ENCODE measurements at places on chromosomes 3 and 15. TPM values are rescaled to one million over a fixed set of nuclear protein-coding genes. Genes with fewer than 3 reads are reported as not detected.
A peak's percentile ranks its signal among the peaks of the same experiment; 100 is the strongest.

The KBTBD13 gene
- total RNA-seq: not detected

The OR5K2 gene
- total RNA-seq: not detected

The DAZL gene
- not detected for total RNA-seq

The SNRPN gene
- 157 TPM for total RNA-seq

The ADIPOQ gene
- not detected for total RNA-seq

The ALDH1L1 gene
- not detected for total RNA-seq

The PP2D1 gene
- total RNA-seq: not detected

The STRIT1 gene
- not detected for total RNA-seq

The GOLGA8H gene
- not detected for total RNA-seq

The SAMMSON gene
- total RNA-seq: not detected

The FRMD5 gene
- total RNA-seq: not detected

The CIB2 gene
- total RNA-seq: 1.7 TPM

The FANCD2 gene
- 28.3 TPM for total RNA-seq

The PDZRN3 gene
- total RNA-seq: not detected

The NPAP1 gene
- total RNA-seq: not detected

The PLIN1 gene
- total RNA-seq: 1.2 TPM

The TRIM42 gene
- total RNA-seq: not detected

DNA sequence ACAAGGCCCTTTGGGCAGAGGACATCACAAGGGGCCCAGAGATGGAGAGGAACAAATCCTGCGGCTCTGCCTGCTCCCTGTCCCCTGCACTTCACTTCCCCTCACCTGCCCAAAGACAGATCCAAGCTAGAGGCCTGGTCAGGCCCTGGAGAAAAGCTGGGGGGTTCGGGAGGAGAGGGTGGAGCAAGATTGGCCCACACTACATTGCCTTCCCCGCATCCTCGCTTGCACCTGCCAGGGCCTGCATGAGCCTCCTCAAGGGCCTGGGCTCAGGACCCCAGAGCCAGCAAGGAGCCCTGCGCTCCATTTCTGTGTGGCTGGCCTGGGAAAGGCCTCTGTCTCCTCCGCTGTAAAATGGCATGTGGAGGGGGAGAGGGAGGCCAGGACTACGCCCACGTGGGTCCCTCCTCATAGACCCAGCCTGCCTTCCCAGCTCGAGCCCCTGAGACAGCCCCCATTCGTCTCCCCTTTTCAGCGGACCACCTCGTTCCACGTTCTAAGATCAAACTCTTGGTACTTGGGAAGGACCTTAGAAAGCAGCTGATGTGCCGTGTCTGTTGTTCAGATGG, 106.0 kb downstream of the HMG20A start:
- no peaks in the 10 kb centered on the region for H3K36me3 ChIP-seq
- H3K4me1 ChIP-seq: no peaks in the 10 kb centered on the region
- H3K27me3 ChIP-seq: no peaks in the 10 kb centered on the region
- DNase-seq: no peak
- H3K4me3 ChIP-seq: no peak overlapping the region

GRCh38 chr3:171164067-171164465, 137.5 kb upstream of the SLC2A2 start:
- H3K4me3 ChIP-seq: no peak overlapping the region
- H3K4me1 ChIP-seq: peaks cover 23% of the 10 kb centered on the region
- no peak overlapping the region for H3K27ac ChIP-seq
- H3K36me3 ChIP-seq: peaks cover 41% of the 10 kb centered on the region

GRCh38 chr3:160709477-160710182, 32.7 kb downstream of the ARL14 start:
- H3K27ac ChIP-seq: no peak overlapping the region
- no peaks in the 10 kb centered on the region for H3K27me3 ChIP-seq
- no peaks in the 10 kb centered on the region for H3K36me3 ChIP-seq
- DNase-seq: no peak
- no peaks in the 10 kb centered on the region for H3K4me1 ChIP-seq

GRCh38 chr3:152834191-152834775, 648 bp upstream of the P2RY1 start:
- no peak for DNase-seq
- no peaks in the 10 kb centered on the region for H3K27me3 ChIP-seq
- no peak overlapping the region for H3K4me3 ChIP-seq
- peaks cover 3% of the 10 kb centered on the region for H3K4me1 ChIP-seq

DNA sequence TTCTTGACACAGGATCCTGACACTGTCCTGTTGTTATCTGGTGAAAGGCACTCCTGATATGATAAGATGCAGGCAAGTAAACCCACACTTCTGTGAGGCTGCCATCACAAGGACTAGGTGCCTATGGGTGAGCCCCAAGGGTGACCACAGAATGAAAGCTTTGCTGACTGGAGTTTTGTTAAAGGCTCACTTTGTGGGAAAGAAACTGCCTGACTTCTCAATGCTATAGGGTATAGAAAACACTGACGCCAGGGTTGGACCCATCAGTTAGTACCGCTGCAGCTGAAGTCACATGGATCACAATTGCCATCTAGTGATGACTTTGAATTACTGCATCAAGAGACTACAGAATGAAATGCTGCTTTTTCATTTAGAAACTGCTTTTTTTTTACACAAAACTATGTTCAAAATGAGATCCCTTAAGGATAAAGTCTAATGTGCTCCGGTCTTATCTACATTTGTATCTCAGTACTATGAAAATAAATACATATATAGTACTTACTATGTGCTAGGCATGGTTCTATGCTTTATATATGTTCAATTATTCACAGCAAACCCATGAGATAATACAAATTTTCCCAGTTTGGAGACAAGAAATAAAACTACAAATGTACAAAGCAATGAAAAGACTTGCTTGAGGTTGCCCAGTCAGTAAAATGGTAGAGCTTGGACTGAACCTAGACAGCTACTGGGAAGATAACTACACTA, 64.2 kb upstream of the CMSS1 start:
- no peaks in the 10 kb centered on the region for H3K36me3 ChIP-seq
- peak; percentile 1 for DNase-seq
- H3K4me1 ChIP-seq: no peaks in the 10 kb centered on the region
- no peak overlapping the region for H3K4me3 ChIP-seq

- no peak overlapping the region for H3K4me3 ChIP-seq
- no peak for DNase-seq
- H3K27ac ChIP-seq: no peak overlapping the region
These were observed 10.5 kb upstream of the PRKCD start for GRCh38 chr3:53150247-53151085.

DNA sequence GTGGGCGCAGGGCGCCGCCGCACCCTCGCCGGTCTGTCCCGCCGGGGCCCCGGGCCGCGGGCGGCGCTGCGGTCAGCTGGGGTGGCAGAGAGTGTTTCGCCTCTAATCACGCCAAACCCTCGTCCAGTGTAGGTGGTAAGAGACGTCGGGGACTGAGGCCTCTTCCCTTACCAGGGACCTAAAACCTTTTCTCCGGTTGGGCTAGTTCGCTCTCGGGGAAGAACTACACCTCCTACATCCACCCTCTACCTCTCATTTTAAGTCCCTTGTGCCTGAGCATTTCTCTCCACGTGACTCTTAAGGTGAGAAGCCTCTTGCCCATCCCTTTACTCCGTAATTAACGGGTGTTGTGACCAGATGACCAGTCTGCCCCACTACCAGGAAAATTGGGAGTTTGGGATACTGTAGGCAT, 520 bp downstream of the TMEM42 start:
- H3K27ac ChIP-seq: peak overlapping the region; percentile 88
- no peak for DNase-seq
- no peaks in the 10 kb centered on the region for H3K27me3 ChIP-seq

GRCh38 chr15:31347067-31347975, 20.7 kb downstream of the KLF13 start:
- H3K36me3 ChIP-seq: peaks cover 25% of the 10 kb centered on the region
- no peaks in the 10 kb centered on the region for H3K27me3 ChIP-seq
- peak; percentile 85 for DNase-seq

DNA sequence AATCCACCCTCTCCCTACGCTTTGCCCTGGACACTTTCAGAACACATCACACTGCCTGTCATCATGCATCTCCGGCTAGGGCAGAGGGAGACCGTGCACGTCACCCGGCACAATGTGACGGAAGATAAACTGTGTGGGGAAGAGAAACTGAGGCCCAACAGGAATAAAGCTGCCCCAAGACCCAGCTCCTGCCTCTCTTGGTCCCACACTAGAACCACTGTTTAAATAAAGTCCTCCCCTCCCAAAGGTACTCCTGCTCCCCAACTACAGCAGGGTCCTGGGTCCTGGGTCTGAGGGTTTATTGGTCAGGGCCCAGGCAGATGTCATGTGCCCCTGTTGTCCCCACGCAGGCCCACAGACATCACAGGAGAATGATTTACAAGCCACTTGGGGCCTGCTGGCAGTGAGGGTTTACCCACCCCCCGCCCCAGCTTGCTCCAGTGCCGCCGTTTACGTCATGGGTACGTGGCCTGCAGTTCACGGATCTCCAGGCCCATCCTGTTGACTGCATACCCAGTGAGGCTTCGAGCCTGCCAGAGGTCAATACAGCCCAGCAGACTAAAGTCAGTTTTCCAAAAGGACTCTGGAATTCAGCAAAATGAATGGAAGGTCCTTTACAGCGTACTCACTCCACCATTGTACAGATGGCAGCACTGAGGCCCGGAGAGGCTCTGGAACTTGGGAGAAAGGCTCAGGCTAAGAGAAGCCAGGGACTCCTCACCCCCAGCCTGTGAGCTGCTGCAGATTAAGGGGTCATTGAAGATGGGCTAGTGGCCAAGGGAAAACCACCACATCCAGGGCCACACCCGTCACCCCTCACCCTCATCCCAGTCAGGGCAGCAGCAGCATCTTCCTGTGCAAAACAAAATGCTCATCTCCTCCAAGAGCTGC, 23.2 kb downstream of the ALS2CL start:
- no peaks in the 10 kb centered on the region for H3K27me3 ChIP-seq
- H3K36me3 ChIP-seq: no peaks in the 10 kb centered on the region
- H3K27ac ChIP-seq: no peak overlapping the region

- no peak overlapping the region for H3K27ac ChIP-seq
- no peak for DNase-seq
- H3K36me3 ChIP-seq: no peaks in the 10 kb centered on the region
These were observed 129.1 kb downstream of the NTRK3 start for GRCh38 chr15:88127432-88127790.

DNA sequence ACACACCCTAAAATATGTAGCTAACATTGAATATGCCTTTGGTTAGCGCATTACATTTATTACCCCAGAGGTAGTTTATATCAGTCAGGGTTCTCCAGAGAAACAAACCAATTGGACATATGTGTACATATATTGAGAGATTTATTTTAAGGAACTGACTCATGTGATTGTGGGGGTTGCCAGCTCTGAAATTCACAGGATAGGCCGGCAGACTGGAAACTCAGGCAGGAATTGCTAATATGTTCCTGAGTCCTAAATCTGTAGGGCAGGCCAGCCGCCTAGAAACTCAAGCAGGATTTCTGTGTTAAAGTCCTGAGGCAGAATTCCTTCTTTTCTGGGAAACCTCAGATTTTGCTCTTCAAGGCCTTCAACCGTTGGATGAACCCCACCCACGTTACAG, 189.7 kb downstream of the CDIN1 start:
- DNase-seq: no peak
- H3K4me3 ChIP-seq: no peak overlapping the region
- H3K27ac ChIP-seq: no peak overlapping the region
- H3K4me1 ChIP-seq: no peaks in the 10 kb centered on the region
- no peaks in the 10 kb centered on the region for H3K27me3 ChIP-seq

GRCh38 chr3:128322030-128323022, 144.4 kb downstream of the DNAJB8 start:
- H3K27ac ChIP-seq: no peak overlapping the region
- H3K27me3 ChIP-seq: no peaks in the 10 kb centered on the region
- no peak overlapping the region for H3K4me3 ChIP-seq

- no peaks in the 10 kb centered on the region for H3K36me3 ChIP-seq
- H3K27ac ChIP-seq: no peak overlapping the region
- H3K4me3 ChIP-seq: no peak overlapping the region
- no peaks in the 10 kb centered on the region for H3K4me1 ChIP-seq
These were observed 68.6 kb upstream of the CCDC39 start for GRCh38 chr3:180747805-180748361.

GRCh38 chr3:120678331-120678947, 3.6 kb downstream of the HGD start:
- no peak overlapping the region for H3K4me3 ChIP-seq
- no peaks in the 10 kb centered on the region for H3K27me3 ChIP-seq
- H3K4me1 ChIP-seq: peaks cover 8% of the 10 kb centered on the region
- no peaks in the 10 kb centered on the region for H3K36me3 ChIP-seq

- H3K4me1 ChIP-seq: no peaks in the 10 kb centered on the region
- no peaks in the 10 kb centered on the region for H3K36me3 ChIP-seq
- H3K27ac ChIP-seq: no peak overlapping the region
- DNase-seq: no peak
- H3K27me3 ChIP-seq: no peaks in the 10 kb centered on the region
These were observed 177.9 kb downstream of the ARPP21 start for GRCh38 chr3:35817216-35817615.

DNA sequence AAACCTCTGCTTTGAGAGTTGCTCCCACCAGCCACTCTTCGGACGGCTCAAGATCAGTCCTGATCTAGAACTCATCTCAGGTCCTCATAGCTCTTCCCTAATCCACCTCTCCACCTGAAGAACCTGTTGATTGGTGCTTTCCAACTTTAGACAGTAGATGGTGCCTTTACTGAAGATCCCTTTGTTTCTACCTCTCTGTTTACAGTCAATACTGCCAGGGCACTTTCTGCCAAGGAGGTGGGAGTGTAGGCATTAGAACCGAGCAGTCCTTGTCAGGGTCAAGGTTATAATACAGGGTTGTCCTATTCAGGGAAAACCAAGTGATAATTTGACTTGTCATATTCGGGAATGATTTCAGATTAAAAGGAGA, 1.2 kb downstream of the CGNL1 start:
- peaks cover 10% of the 10 kb centered on the region for H3K27me3 ChIP-seq
- no peaks in the 10 kb centered on the region for H3K36me3 ChIP-seq
- no peak overlapping the region for H3K4me3 ChIP-seq
- no peaks in the 10 kb centered on the region for H3K4me1 ChIP-seq
- no peak overlapping the region for H3K27ac ChIP-seq

DNA sequence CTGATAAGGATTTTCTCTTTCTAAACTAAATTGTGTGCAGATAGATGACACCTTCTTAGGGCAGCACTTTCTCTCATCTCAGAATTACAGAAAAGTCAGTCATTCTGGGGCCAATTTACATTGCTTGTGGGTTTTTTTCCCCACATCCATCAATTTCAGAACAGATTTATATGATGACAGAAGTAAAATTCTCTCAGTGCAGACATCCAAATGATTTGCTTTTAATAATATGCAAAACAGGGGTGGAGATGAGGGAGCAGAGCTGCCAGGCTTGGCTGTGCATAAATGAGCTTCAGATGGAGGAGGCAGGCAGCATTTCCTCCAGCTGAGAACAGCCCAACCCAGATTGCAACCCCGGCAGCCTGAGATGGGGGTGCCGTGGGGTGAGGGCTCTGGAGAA, 44.0 kb downstream of the EDEM1 start:
- H3K4me1 ChIP-seq: no peaks in the 10 kb centered on the region
- no peak overlapping the region for H3K4me3 ChIP-seq
- no peaks in the 10 kb centered on the region for H3K36me3 ChIP-seq
- no peak for DNase-seq

- H3K27ac ChIP-seq: no peak overlapping the region
- no peaks in the 10 kb centered on the region for H3K27me3 ChIP-seq
- DNase-seq: no peak
- no peak overlapping the region for H3K4me3 ChIP-seq
- no peaks in the 10 kb centered on the region for H3K36me3 ChIP-seq
- H3K4me1 ChIP-seq: no peaks in the 10 kb centered on the region
These were observed 129.8 kb upstream of the CPNE4 start for GRCh38 chr3:132164469-132165092.

All from CD4-positive, alpha-beta memory T cell (primary cell).